ENCODE measurements at places on chromosomes 1 and 21.

DNA sequence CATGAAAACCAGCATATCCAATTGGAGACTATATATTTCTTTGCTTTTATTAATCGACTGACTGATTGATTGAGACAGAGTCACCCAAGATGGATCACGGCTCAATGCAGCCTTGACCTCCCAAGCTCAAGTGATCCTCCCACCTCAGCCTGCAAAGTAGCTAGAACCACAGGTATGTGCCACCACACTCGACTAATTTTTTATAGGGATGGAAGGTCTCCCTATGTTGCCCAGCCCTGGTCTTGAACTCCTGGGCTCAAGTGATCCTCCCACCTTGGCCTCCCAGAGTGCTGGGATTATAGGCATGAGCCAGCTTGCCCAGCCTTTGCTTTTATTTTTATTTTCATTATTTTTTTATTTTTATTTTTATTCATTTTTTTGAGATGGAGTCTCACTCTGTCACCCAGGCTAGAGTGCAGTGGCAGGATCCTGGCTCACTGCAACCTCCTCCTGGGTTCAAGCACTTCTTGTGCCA is 5.4 kb downstream of the SPEN start:
- DNase-seq = no peak

- DNase-seq = no peak
Measured at GRCh38 chr1:37070126-37070525, 35.8 kb upstream of the GRIK3 start.

DNA sequence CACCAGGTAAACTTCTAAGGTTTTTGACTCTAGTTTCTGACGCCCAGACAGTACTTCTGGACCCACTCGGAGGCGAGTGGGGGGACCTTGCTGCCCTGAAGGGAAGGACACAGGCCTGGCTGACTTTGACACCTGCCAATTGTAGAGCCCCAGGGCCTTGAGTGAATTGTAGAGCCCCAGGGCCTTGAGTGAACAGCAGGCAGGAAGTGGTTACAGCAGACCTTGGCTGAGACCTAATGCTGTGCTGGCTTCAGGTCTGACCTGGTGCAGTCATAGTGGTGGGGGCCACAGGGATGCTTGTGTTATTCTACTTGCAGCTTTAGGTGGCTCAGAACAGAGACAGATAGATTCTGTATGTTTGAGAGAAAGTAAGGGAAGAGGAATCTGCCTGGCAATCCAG is 344.3 kb downstream of the DUSP10 start:
- DNase-seq = no peak

DNA sequence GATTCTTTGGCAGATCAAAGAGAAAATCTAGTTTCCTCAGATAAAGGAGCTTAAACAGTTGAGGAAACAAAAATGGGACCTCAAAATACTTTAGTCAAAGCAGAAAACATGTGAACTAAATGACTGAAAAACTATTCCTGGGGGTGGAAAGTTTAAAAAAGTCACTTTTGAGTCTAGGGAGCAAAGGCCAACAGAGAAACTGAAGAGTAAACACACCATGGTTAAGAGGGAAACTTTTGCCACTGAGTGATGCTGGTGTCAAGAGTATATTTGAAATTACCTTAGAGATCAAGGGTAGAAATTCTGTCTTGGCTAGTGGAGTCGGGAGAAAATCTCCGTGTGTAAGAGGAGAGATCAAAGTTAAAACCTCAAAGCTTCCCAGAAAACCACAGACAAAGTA is 501.2 kb upstream of the ADGRL4 start:
- DNase-seq = no peak

DNA sequence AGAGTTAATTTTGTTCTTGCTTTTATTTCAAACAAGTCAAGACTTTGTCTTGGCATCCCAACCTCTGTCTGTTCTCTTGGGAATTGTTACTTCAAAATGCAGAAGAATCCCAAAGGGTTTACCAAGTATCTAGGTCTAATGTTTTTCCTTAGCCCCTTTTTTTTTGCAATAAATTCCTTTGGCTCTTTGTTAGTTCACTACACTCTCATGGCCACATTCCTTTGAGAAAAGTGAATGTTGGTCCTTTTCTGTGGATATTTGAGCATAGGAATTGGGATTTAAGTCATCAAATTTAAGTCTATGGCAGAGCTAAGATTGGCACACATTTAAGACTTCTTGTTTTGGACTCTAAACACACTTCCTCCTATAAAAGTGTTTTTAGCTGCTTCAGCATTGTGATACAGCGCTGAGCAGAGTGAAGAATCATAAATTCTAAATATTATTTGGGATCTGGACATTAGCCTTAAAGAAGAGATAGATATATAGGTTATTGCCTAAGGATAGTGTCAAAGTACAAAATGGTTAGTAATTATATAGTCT is 1.9 kb downstream of the BTF3L4 start:
- DNase-seq = no peak

DNA sequence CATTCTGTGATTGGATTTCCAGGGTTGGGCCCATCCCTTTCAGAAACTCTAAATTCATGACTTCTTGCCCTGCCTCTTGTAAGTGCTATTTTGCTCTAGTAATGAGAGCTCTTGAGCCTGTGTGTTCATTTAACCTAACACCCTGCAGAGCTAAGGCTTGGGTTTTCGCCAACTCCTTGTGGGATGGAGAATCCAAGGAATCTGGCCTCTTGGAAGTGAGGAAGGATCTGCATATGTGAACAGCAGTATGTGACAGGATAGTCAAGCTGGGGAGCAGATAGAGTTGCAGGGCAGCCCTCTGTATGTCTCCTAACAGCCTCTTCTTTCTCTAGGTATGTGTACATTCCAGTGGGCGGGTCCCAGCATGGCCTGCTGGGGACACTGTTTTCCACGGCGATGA is 258.9 kb downstream of the HHAT start:
- no peak for DNase-seq

GRCh38 chr21:33971492-33972013 is 55.9 kb upstream of the ATP5PO start:
- DNase-seq = no peak

- no peak for DNase-seq
Measured at GRCh38 chr21:24995216-24995615, 612.1 kb downstream of the MRPL39 start.

GRCh38 chr1:100928128-100928527 is 32.2 kb downstream of the SLC30A7 start:
- DNase-seq = no peak

DNA sequence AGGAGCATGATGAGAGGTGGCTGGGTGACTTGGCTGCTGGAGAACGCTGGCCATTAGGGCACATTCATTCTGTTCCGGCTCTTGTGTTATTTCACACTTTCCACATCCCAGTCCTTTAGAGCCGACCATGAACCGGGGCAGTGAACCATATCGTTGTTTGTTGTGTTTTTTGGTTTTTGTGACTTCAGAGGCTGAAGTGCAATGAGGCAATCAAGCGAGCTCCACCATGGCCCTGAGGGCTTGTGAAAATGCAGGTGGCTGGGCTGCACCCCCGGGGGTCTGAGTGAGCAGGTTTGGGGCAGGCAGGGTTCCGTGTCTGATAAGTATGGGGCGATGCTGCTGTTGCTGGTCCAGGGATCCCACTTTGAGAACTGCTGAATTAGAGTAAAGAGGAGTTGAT is 23.7 kb downstream of the ABCG1 start:
- no peak for DNase-seq

GRCh38 chr1:117143172-117143571 is 21.6 kb upstream of the TRIM45 start:
- DNase-seq = no peak

DNA sequence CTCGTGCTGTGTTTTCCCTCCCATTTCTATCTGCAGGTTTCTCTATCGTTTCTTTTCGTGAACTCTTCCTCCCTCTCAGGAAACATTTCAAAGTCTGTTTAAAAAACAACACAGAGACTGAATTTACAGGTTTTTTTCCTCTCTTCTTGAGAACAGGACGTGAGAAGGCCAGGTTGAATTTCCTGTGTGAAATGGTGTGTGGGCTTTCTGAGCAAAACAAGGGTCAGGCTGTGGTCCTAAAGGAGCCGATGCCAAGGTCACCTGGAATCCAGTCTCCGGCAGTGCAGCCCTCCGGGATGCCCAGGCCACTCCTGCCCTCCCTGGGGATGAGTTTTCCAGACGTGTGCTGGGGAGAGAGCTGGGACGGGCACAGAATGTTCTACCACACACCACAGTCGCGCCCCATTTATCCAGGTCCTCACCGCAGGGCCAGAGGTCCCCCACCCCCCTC is 62.7 kb upstream of the RUNX3 start:
- DNase-seq = no peak

DNA sequence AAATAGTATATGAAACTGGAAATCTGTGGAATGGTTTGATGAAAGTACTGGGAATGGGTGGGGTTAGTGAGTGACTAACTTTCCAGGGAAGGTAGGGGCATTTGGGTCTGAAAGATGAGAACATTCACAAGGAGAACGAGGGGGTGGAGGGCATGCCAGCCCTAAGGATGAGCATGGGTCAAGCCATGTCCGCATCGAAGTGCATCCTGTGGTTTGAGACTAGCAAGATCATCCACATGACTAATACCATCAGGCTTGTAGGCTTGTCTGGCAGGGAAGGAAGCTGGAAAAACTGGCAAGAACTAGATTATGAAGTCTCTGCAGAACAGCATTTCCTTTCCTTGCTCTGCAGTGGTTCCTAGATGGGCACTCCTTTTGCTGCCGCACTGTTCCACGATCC is 70.4 kb upstream of the UBE2U start:
- DNase-seq = no peak

- no peak for DNase-seq
Measured at GRCh38 chr1:25744140-25744581, 55.8 kb upstream of the SELENON start.

GRCh38 chr1:187621951-187622350 is 793.2 kb downstream of the PLA2G4A start:
- no peak for DNase-seq

GRCh38 chr1:16256478-16256877 is 19.5 kb upstream of the CPLANE2 start:
- no peak for DNase-seq

DNA sequence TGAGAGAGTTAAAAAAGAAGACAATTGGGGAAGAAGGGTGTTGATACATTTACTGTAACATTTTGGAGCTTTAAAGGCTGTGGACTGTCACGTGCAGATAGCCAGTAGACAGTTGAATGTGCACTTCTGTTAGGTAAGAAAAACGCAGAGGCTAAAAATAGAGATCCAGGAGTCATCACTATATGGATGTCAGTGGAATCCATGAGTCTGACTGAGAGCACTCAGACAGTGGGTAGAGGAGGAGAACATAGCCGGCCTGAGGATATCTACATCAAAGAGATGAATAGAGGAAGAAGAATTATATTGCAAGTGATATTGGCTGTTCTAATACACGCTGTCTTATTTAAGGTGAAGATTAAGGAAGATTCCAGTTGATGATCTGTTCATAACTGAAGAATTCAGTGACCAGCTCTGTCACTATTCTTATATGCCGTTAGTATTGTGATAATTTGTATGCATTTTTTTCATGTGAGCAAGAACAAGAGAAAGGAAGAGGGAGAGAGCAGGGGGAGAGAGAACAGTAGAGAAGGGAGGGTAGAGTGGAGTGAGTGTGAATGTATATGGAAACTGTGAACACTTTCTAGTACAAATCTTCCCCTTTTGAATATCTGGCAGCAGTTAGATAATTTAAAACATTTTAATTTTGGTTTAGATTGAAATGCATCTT is 344.8 kb downstream of the CHRM3 start:
- no peak for DNase-seq

GRCh38 chr1:206744683-206745082 is 25.9 kb upstream of the IL19 start:
- DNase-seq = no peak

DNA sequence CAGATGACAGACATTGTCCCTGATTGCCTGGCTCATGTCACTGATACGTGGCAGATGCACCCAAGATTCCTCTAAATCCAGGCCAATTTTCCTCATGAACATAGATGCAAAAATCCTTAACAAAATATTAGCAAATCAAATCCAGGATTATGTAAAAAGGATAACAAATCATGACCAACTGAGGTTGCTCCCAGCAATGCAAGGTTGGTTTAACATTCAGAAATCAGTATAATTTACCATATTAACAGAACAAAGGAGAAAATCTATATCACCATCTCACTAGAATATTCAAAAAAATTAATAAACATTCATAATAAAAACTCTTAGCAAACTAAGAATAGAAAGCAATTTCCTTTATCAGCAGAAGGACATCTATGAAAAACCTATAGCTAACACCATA is 39.7 kb downstream of the FAF1 start:
- DNase-seq = no peak

DNA sequence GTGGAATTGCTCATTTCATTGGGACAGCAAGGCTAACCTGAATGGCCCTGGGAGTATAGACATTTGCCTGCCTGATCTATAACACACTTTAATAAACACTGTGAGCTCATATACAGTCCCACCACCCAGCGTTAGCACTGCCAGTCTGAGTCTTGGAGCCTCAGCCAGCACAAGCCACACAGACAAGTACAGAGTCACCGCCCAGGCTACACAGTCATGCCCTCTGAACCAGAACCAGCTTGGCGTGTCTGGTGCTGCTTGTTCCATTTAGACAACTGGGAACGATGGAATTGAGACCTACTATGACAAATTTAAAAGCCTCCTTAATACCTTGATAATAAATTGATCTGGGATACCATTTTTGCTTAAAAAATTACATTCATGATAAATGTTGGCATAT is 31.6 kb downstream of the NID1 start:
- DNase-seq = no peak

DNA sequence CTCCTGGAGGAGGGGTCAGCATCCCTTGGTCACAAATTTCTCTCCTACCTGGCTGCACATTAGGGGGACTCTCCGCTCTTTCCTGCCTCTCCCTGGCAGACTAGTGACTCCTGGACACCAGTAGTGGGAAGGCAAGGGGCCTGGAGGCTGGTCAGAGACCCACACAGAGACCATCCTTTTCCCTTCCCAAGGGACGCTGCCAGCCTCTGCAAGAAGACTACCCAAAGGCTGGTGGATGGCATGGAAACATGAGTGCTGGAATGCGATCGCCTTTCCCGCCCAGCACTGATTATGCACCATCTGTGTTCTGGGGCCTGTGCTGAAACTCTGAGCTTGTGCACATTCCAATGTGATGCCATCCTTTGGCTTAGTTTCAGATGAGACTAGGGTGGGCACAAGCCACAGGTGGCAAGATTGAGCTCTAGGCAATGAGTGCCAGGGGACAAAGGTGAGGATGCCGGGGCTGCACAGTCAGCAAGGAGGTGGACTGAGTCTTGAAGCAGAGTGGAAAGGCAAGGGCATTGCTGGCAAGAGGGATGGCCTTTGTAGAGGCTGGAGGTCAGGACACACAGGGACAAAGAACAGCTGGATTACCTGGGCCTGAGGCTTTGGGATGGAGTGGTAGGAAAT is 12.6 kb upstream of the EPS8L3 start:
- DNase-seq = no peak

DNA sequence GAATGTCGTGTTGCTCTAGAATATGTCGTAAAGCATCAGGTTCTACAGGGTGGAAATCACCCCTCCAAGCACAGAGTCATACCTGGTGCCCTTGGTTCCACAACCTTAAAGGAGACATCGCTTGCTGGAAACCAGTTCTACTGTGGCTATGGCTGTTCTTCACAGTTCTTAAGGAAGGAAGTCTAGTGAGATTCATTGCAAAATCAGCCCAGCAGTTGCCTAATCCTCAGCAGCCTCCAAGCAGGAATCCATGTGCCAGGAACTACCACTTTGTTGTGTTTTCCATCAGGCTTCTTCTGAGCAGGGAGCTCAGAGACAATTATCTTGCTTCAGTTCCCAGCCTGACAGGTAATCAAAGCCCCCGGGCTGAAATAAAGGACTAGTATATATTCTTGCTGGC is 45.0 kb upstream of the SLC35F3 start:
- DNase-seq = no peak
